ENCODE measurements at places on chromosomes 13 and 19.

- no peak for DNase-seq
Observed at GRCh38 chr19:48950159-48950558, 4.5 kb upstream of the BAX start.

- DNase-seq = peak; percentile 8
Observed at GRCh38 chr19:56942756-56943155, 102.2 kb upstream of the PEG3 start.

- no peak for DNase-seq
Observed at GRCh38 chr13:38167164-38167822, 182.4 kb upstream of the UFM1 start.

GRCh38 chr13:85286081-85286480, 513.1 kb downstream of the SLITRK6 start:
- DNase-seq = no peak

DNA sequence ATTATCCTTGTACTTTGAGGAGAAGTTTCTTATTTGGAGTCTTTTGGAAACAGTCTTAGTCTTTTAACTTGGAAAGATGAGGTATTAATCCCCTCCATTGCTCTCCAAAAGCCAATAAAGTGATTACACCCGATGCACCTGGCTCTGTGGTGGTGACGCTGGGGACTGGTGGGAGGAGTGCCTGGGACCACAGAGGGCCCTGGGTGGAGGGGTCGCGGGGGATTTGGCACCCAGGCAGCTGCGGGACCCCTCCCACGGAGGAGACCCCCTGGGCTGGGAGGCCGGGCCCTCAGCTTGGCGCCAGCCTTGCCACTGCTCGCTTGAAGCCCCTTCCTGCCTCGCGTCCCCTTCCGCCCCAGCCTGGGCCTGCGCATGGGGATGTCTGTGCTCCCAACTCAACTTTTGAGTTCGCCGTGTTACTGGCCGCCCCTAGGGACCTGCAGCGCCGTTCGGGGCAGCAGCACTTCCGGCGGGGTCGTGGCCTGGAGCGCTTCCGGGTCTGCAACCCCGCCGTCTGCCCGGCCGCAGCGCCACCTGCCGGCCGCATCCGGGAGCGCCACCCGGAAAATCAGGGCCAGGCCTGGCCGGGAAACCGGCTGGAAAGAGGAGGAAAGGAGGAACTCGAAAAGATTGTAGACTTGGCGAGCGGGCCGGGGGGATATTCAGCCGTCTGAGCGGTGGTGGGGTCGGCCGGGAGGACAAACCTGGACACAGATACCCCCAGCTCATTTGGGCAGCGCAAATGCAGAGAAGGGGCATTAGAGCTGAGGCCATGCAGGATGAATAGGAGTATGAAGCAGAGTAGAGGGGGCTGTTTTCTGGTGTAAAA, 8.4 kb downstream of the PEAK3 start:
- DNase-seq = peak; percentile 51

GRCh38 chr19:17078920-17079709, 3.5 kb downstream of the MYO9B start:
- DNase-seq = no peak

DNA sequence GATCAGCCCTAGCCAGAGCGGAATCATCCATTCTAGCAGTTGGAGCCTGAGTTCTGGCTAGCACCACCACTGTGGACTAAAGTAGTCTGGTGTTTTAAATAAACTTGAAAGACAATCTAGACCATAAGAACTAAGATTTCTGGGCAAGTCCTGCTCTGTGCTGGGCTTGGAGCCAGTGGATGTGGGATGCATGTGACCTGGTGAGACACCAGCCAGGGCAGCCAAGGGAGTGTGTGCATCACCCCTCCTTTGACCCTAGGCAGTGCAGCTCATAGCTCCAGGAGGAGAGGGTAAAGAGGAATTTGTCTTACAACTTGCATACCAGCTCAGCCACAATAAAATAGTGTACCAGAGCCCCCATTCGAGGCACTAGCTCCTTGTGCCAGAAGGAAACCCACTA, 21.0 kb downstream of the ITGBL1 start:
- peak; percentile 32 for DNase-seq

- DNase-seq = no peak
Observed at GRCh38 chr19:3374369-3375112, 8.2 kb downstream of the NFIC start.

DNA sequence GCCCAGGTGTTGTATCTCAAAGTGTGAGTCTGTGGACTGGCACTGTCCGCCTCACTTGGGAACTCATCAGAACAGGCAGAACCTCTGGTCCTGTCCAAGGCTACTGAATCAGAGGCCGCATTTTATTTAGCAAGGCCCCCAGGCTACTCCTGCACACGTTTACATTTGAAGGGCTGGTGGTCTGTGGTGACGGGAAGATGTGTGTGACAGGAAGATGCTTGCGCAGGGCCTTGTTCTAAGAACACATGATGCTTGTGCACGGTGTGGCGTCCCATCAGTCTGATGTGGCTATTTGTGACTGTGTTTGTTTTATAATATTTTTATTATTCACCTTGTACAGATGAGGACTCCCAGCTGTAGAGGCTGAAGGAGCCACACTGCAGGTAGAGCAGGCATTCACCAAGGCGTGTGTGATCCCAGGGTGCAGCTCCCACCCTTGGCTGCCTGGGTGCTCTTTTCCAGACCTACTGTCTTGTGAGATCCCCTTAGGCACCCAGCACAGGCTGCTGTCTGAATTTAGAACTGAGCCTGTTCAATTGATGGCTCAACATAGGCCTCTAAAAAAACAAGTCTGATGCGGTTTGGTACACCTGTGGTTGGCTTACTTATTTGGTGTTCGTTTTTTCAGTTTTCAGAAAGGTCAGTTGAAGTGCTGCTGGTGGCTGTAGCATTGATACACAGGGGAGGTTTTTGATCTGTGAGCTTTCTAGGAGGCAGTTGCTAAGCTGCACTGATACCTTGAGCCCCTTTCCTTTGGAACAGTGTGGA, 3.1 kb downstream of the SLC25A15 start:
- no peak for DNase-seq

DNA sequence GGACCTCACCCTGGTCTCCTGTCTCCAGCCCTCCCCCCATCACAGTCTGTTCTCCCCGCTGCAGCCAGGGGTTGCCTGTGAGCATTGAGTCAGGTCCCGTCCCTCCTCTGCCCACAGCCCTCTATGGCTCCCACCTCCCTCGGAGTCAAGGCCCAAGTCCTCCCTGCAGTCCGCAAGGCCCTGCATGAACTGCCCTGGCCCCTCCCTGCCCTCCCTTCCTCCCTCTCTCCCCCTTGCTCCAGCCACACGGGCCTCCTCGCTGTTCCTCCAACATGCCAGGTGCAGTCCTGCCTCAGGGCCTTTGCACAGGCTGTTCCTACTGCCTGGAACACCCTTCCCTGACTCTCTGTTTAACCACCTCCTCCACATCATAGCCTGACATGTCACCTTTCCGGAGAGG, 2.8 kb downstream of the TINCR start:
- no peak for DNase-seq

GRCh38 chr13:25727810-25728209, 324.0 kb downstream of the SHISA2 start:
- no peak for DNase-seq

- no peak for DNase-seq
Observed at GRCh38 chr13:27965343-27965739, 3.8 kb downstream of the CDX2 start.

GRCh38 chr19:28468701-28469459, 744.1 kb downstream of the UQCRFS1 start:
- no peak for DNase-seq

GRCh38 chr13:105153611-105154010, 1381.9 kb downstream of the EFNB2 start:
- DNase-seq = no peak

GRCh38 chr19:51084505-51084904, 1.8 kb upstream of the KLK14 start:
- DNase-seq = no peak

GRCh38 chr13:82292334-82292733, 1589.9 kb downstream of the SLITRK1 start:
- DNase-seq = no peak

- no peak for DNase-seq
Observed at GRCh38 chr13:32142115-32142514, 110.5 kb downstream of the FRY start.

DNA sequence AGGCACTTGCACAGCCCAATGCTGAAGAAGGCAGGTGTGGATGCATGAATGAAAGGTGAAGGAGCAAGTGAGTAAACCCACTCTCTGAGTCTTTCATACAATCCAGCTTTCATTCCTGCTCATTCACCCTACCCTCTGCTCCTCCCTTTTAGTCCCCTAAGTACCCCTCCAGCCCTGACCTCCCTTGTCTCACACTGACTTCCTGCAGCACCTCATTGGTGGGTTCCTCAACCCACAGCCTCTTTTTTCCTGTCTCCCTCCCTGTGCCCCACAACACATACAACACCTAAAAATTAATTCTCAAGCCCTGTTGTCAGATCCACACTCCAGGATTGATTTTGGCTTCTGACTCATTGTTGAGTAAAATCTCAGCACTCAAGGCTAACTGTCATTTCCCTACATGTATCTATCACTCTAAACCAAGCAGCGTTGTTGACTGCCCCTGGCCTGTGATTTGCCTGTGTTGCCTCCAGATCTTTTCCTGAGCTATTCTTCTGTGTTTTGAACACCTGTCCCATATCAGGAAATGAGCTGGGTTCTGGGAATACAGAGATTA, 177.3 kb upstream of the SERP2 start:
- DNase-seq = peak; percentile 5

- no peak for DNase-seq
Observed at GRCh38 chr13:97188207-97188606, 33.9 kb upstream of the MBNL2 start.

GRCh38 chr19:54434112-54434872, 14.7 kb upstream of the LENG8 start:
- DNase-seq = no peak

- DNase-seq = no peak
Observed at GRCh38 chr13:45779901-45780300, 71.7 kb downstream of the SIAH3 start.

GRCh38 chr13:105634059-105634458, 901.4 kb downstream of the EFNB2 start:
- no peak for DNase-seq

GRCh38 chr19:15615526-15615925, 508 bp downstream of the CYP4F8 start:
- no peak for DNase-seq

DNA sequence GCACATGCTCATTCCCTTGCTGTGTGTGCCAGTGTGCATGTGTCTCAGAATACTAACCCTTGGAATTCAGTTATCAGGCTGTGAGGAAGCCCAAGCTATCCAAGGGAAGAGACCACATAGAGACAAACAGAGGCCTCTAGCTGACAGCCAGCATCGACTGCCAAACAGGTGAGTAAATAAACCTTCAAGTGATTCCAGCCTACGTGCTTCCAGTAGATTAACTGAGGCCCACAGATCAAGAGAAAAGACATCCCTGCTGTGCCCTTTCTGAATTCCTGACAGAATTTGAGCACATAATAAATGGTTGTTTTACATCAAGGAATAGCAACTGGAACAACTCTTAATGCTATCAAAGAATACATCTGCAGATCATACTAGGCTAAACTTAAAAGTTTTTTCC, 17.5 kb downstream of the ZC3H13 start:
- no peak for DNase-seq

GRCh38 chr19:48102870-48103751, 7.5 kb downstream of the PLA2G4C start:
- peak; percentile 43 for DNase-seq

DNA sequence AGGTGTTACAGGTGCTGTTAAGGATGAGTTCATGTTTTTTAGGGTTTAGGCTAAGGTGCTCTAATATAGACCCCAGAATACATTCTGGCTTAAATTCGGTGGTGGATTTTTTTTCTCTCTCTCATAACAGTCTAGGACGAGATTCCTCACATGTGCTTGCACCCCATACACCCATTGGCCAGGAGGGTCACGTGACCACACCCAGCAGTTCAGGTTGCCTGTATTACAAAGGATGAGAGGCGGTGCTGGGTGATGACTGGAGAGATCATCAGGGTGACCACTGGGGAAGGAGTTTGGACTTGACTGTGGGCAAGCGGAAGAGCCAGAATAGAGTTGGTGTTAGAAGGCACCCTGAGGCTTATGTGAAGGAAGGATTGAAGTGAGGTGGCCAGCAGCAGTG, 27.7 kb downstream of the PPP2R1A start:
- no peak for DNase-seq

- no peak for DNase-seq
Observed at GRCh38 chr19:54995561-54995960, 29.4 kb downstream of the NLRP2 start.

DNA sequence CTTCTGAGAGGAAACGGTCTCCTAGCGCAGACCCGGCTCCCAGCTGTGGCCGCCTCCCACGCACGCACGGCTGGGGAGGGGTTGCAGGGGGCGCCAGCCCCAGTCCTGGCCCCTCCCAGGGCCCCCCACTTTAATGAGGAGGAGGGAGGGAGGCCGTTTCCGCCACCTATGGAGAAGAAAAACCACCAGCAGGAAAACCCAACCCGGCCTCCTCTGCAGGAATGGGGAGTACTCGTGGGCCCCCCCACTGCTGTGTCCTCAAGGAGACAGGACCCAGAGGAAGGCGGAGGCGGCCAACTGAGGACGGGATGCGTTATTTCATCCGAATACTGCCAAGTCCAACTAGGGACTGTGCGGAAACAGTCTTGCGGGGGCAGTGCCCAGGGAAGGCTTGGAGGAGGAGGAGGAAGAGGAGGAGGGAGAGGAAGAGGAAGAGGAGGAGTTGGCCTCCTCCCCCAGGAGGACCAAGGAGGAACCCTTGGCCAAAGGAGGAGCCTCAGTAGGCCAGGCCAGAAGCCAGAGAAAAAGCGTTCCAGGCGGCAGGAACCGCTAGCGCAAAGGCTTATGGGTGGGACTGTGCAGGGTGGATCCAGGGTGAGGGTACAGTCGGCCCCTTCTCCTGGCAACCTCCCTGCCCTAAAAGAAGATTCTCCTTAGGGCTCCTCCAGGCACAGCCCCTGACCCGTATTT, 3.9 kb upstream of the SSBP4 start:
- peak; percentile 76 for DNase-seq

DNA sequence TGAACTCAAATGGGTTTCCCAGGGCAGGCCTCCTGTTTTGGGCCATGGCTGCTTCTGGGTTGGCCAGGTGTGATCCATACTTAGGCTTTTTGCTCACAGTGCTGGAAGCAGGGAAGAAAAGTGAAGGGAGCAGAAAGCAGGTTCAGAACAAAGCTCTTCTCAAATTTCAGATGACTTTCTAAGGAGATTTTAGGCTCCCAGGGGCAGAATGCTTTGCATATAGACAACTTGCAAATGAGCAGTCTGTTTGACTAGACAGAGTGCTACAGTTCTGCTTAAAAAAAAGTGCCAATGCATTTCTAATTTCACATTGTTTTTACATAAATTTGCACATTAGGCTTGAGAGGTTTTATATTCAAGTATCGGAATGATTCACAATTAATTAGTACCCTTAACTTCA, 2.6 kb upstream of the SLC10A2 start:
- DNase-seq = no peak

GRCh38 chr13:72296246-72296645, 429.2 kb upstream of the DACH1 start:
- DNase-seq = peak; percentile 34

- peak; percentile 42 for DNase-seq
Observed at GRCh38 chr13:80012251-80012650, 328.7 kb downstream of the SPRY2 start.

DNA sequence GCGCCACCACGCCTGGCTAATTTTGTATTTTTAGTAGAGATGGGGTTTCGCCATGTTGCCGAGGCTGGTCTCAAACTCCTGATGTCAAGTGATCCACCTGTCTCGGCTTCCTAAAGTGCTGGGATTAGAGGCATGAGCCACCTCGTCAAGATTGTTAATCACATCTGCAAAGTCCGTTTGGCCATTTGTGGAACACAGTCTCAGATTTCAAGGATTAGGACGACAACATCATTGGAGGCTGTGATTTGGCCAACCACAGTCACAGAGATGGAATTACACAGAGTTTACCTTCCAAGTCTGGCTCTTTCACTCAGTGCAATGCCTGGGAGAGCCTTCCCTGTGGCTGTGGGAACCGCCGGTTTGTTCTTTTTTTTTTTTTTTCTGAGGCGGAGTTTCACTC, 17.8 kb downstream of the SULT2B1 start:
- DNase-seq = no peak

Measured in endothelial cell of umbilical vein (primary cell).